Jurkat, Clone E6-1 (cell line): ENCODE measurements at places on chromosomes 2 and 18.

- DNase-seq, result no peak
These were observed 116.3 kb upstream of the KLHL29 start for GRCh38 chr2:23268467-23269263.

- DNase-seq, result no peak
These were observed 89.6 kb downstream of the MAP4K4 start for GRCh38 chr2:101787097-101787496.

DNA sequence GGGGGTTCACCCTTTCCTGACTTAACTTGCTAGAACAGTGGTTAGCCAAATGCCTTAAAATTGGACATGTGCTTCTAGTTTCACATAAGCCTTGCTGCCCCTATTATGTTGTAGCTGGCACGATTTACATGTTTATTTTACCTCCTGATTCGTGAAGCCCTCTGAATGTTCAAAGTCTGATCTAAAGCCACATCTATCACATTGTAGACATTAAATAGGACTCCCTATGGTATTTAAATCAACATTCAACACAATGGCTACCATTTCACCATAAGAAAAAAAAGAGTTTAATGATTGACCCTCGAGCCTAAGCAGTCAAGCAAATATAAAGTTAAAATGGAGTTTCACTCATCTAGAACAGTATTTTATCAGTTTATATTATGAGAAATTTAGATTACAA, 151.5 kb downstream of the GULP1 start:
- DNase-seq, result no peak

GRCh38 chr2:176504440-176504839, 235.2 kb downstream of the MTX2 start:
- DNase-seq, result no peak
